Mammary microvascular endothelial cell (primary cell): ENCODE measurements at places on chromosomes 7 and 10. TPM values are rescaled to one million over a fixed set of nuclear protein-coding genes. Genes with fewer than 3 reads are reported as not detected.

Gene ANXA8L1
- not detected in 2 replicates for total RNA-seq

Gene AGR2
- total RNA-seq, result not detected in 2 replicates

Gene VPS50
- 18.0 and 21.5 TPM in 2 replicates for total RNA-seq

Gene CH25H
- 4.4 and 6.7 TPM in 2 replicates for total RNA-seq

Gene ECHDC3
- 20.0 and 23.8 TPM in 2 replicates for total RNA-seq

Gene CYP26C1
- total RNA-seq, result 0.30 and 2.5 TPM in 2 replicates

Gene MRPS24
- total RNA-seq, result 130 and 146 TPM in 2 replicates

Gene CYP3A7
- total RNA-seq, result not detected in 2 replicates

Gene SPDYE5
- total RNA-seq, result not detected in 2 replicates

Gene OAT
- total RNA-seq, result 101 and 105 TPM in 2 replicates

Gene SGCE
- total RNA-seq, result 28.1 and 31.9 TPM in 2 replicates

Gene WIPF3
- total RNA-seq, result not detected in 2 replicates

Gene EPHA1
- 0.07 TPM in 1 of 2 replicates, not detected in the other for total RNA-seq

Gene HABP2
- not detected in 2 replicates for total RNA-seq

Gene CDK5
- 11.5 and 16.9 TPM in 2 replicates for total RNA-seq

Gene NAT16
- not detected in 2 replicates for total RNA-seq

Gene MET
- 36.4 and 37.9 TPM in 2 replicates for total RNA-seq

Gene ZNF503
- total RNA-seq, result 2.1 and 3.9 TPM in 2 replicates

Gene DNAH11
- total RNA-seq, result 4.6 and 8.5 TPM in 2 replicates

Gene SHH
- total RNA-seq, result 0.20 and 0.33 TPM in 2 replicates

Gene ANXA8
- not detected in 2 replicates for total RNA-seq

Gene WNT8B
- total RNA-seq, result not detected in 2 replicates

Gene FOXI2
- total RNA-seq, result not detected in 2 replicates

Gene GRID2IP
- total RNA-seq, result not detected in 2 replicates

Gene TCAF2
- total RNA-seq, result 16.5 and 19.4 TPM in 2 replicates

Gene PIK3AP1
- total RNA-seq, result not detected in 2 replicates

Gene HOXA13
- not detected in 2 replicates for total RNA-seq

Gene VGF
- 0.07 and 0.20 TPM in 2 replicates for total RNA-seq

Gene ADAM12
- 0.07 and 0.20 TPM in 2 replicates for total RNA-seq

Gene HYAL4
- total RNA-seq, result 0.49 TPM in 1 of 2 replicates, not detected in the other

Gene ZNF488
- total RNA-seq, result 0.07 and 0.15 TPM in 2 replicates

Gene AKR1D1
- not detected in 2 replicates for total RNA-seq
